ENCODE measurements at places on chromosomes 5 and 9. TPM values are rescaled to one million over a fixed set of nuclear protein-coding genes. Genes with fewer than 3 reads are reported as not detected.

- no peak for DNase-seq
Observed at GRCh38 chr9:97559111-97559514, 57.6 kb downstream of the TMOD1 start.

GRCh38 chr5:62483556-62483955, 71.0 kb downstream of the IPO11 start:
- DNase-seq = no peak

DNA sequence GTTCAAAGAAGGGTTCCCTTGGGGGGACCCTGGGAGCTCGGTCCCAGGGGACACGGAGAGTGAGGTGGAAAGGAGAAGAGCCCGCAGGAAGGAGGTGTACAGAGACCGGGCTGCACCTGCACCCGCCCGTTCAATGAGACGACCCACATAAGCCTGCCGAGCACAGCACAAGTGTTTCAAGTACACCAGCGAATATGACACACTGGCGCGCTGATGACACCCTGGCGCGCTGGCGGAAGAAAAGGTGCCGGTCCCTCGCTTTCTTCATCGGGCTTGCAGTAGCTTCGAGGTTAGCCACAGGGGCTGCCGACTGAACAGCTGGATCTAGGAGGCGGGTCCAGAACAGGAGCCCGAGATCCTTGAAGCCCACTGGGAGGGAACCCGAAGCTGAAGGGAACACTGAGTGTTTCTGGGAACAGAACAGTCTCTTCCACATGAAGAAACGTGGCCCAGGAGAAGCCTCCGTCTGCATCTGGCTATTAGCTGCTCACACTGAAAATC, 1.4 kb downstream of the TBC1D9B start:
- no peak for DNase-seq

- no peak for DNase-seq
Observed at GRCh38 chr9:100939636-100940035, 88.9 kb upstream of the PLPPR1 start.

DNA sequence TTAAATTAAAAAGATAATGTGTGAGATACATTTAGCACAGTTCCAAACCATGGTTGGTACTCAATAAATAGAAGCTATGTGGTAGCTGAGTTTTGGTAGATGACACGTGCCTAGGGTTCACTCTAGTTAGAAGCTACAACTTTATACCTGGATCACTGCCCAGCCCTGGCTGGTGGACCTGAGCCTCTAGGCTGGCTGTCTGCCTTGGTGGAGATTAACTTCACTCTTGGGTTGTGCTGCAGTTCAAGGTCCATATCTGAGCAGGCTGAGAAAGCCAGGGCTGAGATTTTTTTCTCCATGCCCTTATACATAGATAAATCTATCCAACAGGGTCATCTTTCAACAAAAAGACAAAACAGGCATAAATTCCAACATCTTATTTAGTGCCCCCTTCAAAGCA, 44.6 kb upstream of the SPDL1 start:
- DNase-seq = no peak

Gene SREK1
- total RNA-seq = 44.2 TPM

Gene SPATA31A3
- not detected for total RNA-seq

Gene ARHGEF28
- 34.3 TPM for total RNA-seq

Gene PHF24
- total RNA-seq = 0.09 TPM

All from esophagus squamous epithelium (tissue), 5 donors.